ENCODE measurements at places on chromosomes 5 and 9.

DNA sequence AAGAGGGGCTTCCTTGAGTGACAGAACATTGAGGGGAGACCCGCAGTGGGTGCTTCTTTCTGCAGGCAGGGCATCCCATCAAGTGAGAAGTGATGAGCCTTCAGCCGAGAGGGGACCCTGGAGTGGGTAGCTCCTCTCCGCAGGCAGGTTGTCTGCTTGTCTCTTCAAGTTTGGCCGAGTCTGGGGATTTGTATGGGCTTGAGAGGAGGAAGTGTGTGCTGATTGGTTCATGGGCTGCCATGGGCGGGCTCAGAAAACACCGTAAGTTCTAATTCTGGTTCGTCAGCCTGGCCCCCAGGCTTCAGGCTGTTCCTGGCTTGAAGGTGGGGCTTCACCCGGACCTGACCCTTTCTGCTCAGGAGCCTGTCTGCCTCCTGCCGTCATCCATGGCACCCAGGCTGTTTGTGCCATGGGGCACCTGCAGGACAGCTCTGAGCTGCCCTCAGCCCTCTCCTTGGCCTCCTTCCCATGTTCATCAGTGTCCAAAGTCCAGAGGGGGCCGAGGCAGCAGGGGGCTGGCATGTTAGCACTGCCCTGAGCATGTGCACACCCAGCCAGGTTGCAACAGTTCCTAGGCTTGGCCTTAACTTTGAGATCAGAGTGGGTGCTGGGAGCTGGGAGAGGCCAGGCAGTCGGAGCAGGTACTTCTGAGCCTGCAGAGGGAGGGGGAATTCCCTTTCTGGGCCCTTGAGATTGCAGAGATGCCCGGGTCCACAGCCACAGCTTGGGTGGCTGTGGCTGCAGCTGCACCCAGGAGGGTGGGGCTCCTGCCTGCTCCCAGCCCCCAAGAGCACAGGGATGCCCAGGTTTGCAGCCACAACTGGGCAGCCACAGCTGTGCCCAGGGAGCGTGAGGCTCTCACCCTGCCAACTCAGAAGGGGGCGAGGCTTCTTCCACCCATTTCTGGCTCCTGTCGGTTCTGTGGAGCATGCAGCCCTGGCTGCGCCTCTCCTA is 13.5 kb upstream of the DHFR start:
- no peak for DNase-seq

DNA sequence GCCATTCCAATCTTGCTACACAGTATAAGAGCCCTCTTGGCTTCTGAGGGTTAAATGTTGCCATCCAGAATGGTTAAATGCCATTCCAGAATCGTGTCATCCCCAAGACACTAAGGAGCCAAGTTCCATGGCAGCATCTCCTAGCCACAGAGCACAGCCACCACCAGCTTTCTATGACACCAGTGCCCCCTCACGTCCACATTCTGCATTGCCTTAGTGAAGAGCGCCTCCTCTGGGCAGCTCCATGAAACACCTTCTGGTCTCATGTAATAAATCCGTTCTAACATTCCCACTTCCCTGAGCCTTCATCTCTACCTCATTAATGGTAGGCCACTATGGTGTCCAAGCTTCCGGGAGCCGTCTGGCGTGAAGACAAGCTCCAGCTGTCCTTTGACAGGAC is 12.4 kb downstream of the CBY3 start:
- DNase-seq = no peak

DNA sequence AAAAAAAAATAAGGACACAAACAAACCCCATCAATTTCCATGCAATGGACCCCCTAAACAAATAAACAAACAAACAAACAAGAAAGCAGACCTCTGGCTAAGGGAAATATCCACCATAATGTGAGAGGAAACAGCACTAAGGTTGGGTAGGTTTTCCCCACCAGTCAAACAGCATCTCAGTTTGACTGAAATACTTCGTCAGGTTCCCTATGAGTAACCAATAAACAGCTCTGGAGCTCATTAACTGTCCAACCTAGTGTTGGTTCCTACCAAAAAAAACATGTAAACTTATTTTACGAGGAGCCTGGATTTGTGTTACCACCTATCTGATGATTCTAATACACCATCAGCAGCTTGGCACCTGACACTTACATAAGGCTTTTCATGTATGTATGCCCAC is 198.5 kb upstream of the TARS1 start:
- DNase-seq = no peak

GRCh38 chr5:127275641-127276193 is 14.9 kb upstream of the MEGF10 start:
- DNase-seq = no peak

DNA sequence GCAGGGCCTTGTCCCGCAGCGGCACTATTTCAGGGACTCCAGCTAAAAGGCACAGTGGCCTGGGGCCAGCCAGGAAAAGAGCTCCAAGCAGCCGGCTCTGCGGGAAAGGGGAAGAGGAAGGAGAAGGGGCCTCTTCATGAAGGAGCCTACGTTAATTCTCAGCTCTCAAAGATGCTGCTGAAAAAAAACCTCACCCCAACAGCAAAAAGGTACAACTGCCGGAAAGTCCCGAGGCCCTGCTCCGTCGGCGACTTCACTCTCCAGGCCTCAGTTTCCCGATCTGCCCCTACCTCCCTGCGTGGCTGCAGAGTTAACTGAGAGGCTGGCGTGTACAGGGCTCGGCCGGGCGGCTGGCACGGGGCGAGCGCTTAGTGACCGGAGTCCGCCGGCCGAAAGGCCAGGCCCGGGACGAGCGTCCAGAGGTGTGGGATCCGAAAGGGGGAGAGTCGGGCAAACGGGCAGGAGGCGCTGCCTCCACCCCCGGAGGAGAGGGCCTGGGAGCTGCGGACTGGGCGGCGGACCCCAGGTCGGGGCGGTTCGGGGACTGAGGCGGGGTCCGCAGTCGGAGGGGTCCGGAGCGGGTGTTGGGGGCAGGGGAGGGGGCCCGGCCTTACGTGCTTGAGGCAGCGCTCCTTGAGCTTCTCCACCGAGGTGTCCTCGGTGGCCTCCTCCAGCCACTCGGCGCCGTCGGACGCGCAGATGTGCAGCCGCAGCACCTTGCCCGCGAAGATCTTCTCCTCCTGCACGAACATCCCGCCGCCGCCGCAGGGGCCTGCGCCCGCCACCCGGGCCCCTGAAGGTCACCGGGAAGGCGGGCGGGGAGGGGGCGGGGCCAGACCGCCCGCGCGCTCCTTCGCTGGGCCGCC is 529 bp downstream of the UBAC1 start:
- DNase-seq = no peak

DNA sequence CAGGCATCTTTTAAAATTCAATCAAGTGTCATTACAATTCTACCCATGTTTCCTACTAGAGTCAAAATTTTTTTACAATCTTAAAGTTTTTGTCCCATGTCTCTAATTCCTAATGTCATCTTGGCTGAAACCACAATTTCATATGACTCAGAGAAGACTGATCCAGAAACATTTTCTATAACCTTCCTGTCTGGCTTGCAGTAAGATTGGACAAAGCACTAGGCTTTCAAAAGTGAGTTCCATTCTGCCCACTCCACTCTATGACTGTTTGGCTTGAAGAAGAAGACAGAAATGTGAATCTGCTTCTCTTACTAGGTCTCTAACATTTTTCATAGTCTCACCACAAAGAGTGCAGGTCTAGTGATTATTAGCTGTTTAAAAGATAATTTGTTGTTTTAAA is 88.8 kb downstream of the NR3C1 start:
- no peak for DNase-seq
